Suppressor macrophage treated with lipopolysaccharide for 1 hour (primary cell): ENCODE measurements at places on chromosomes 1 and 21.

GRCh38 chr1:200338451-200338850 is 71.4 kb downstream of the ZNF281 start:
- no peak for DNase-seq

GRCh38 chr1:234515821-234516241 is 36.9 kb upstream of the TARBP1 start:
- peak; percentile 74 for DNase-seq

GRCh38 chr1:832136-832535 is 91.6 kb upstream of the SAMD11 start:
- no peak for DNase-seq

- DNase-seq: no peak
These were observed 18.0 kb downstream of the PFKL start for GRCh38 chr21:44317871-44318270.

DNA sequence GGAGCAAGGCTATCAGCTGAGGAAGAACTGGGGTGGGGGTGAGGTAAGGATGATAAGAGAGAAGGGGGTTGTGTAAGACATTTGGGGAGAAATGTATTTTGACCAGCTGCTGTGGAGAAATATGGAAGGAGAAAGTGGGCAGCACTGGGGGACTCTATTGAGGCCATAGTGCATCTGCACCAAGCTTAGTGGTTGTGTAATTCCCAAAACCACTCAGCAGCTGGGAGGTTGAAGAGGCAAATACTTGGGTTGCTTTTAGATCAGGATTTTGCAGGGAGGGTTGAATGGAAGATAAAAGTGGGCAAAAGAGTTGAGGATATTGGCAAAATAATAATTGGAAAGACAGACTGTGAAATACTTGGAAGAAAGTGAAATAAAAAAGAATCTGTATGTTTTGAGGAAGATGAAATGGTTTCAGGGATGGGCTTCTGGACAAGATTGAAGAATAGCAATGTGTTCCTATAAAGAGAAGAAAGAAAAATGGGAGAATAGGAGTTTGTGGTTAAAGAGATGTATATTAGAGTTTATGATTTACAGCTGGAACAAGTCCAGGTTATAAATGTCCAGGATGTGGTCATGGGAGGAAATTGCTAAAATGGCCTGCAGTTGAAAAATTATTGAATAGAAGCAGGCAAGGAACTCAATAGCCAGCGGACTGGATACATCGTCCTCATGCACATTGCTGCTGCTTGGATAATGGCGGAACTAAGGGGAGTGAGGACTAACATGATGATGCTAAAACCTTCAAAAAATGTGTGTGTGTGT is 162.7 kb downstream of the DNM3 start:
- no peak for DNase-seq

GRCh38 chr1:235152235-235152634 is 8.8 kb downstream of the RBM34 start:
- DNase-seq: no peak

- no peak for DNase-seq
These were observed 52.4 kb upstream of the USP1 start for GRCh38 chr1:62384276-62385005.

DNA sequence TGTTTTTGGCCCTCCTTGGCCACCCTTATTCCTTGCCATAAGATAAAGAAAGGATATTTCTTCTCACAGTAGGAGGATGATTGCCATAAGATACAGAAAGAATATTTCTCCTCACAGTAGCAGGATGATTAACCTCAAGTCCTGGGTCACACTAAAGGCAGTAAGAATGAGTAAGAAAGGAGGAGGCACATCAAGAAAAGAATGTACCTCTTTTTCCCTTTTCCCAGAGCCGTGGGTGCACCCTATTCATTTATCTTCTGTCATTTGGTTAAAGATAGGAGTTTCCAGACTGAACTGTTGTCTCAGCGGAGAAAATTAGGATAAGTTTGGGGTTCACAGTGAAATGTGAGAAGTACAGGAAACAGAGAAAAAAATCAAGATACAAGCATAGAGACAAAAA is 52.5 kb downstream of the LRRC8C start:
- no peak for DNase-seq

DNA sequence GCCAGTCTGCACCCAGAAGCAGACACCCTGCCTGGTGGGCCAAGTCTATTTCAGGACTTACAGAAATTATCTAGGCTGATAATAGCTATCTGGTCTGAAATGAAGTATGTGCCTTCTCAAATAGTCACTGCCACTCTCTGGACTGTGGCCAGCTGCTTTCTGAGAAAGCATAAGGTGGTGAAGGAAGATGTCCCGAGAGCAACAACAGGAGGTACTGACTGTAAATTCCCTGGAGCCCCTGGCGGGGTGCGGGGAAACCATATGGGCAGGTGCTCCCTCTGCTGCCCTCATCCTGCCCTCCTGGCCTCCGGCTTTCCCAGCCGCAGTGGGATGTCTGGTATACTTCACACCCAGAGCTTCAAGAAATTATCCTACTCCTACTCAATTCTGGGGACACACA is 86.8 kb downstream of the TGFBR3 start:
- no peak for DNase-seq

DNA sequence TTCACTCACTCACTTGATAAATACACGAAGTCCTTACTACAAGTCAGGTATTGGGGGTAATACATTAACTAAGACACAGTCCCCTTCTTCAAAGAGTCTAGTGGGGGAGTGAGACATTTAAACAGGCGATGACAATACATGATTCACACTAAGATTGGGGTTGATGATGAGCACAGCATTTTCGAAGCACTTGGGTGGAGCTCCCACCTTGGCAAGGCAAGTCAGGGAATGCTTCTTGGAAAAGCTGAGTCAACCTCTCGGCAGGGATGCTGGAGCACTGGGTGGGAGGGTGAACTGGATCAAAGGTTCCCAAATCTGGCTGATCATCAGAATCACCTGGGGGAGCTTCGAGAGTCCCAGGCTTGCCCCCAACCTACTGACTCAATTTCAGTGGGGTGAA is 57.9 kb upstream of the ENAH start:
- DNase-seq: no peak

- no peak for DNase-seq
These were observed 45.9 kb upstream of the KIF26B start for GRCh38 chr1:245108909-245109308.

GRCh38 chr1:66552829-66553228 is 18.9 kb downstream of the SGIP1 start:
- DNase-seq: no peak

DNA sequence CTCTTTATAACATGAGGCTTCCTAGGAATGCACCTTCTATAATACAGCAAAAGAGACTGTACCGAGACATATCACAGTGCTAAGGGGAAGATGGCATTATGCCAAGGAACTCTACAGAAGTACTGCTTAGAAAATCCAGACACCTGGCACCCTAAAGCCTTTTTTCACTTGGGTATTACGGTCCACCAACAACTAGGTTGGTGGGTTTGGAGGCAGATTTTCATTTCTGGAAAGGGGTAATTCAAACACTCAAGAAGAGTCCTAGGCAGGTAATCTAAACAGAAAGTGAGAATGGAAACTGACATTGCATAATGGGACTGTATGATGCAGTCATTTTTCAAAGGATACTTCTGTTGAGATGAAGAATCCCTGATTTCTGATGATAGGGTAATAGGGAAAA is 19.6 kb downstream of the SCMH1 start:
- DNase-seq: peak; percentile 22

DNA sequence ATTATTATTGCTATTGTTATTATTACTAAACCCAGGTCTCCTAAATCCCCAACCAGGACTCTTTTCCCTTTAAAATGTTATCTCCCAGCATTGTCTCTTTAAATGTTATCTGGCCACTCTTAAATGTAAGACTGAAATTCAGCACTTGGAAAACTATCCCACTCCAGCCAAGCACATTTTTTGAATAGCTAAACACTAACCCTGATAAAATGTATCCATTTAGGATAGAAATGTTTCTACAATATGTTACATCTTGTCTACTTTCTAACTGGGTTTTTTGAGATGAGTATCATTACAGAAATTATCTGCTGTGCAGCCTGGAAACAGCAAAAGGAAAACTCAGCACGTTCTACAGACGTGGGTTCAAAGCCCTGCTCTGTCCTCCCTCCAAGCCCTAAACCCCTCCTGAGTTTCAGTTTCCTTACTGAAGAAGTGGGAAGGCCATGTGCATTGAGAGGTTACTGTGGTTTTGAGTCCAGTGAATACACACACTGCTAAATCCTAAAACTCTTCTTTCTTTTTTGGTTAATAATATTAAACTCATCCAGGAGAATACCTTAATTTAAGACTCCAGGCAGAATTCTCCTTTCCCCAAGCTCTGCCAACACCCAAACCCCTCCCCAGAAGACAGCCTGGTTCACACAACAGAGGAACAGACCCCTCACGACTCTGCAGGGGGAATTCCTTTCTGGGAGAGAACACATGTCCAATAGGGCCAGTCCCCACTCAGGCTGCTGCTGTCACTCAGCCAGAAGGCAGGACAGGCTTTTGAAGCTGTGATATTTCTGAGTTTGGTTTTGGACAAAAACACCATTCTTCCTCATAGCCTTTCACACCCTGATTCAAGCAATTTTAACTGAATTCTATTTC is 41.9 kb downstream of the HIVEP3 start:
- peak; percentile 52 for DNase-seq

- peak; percentile 18 for DNase-seq
These were observed 35.2 kb upstream of the AK4 start for GRCh38 chr1:65112811-65113210.

- no peak for DNase-seq
These were observed 20.2 kb downstream of the NCMAP start for GRCh38 chr1:24575905-24576587.

GRCh38 chr1:112633628-112634027 is 14.0 kb downstream of the CAPZA1 start:
- no peak for DNase-seq

DNA sequence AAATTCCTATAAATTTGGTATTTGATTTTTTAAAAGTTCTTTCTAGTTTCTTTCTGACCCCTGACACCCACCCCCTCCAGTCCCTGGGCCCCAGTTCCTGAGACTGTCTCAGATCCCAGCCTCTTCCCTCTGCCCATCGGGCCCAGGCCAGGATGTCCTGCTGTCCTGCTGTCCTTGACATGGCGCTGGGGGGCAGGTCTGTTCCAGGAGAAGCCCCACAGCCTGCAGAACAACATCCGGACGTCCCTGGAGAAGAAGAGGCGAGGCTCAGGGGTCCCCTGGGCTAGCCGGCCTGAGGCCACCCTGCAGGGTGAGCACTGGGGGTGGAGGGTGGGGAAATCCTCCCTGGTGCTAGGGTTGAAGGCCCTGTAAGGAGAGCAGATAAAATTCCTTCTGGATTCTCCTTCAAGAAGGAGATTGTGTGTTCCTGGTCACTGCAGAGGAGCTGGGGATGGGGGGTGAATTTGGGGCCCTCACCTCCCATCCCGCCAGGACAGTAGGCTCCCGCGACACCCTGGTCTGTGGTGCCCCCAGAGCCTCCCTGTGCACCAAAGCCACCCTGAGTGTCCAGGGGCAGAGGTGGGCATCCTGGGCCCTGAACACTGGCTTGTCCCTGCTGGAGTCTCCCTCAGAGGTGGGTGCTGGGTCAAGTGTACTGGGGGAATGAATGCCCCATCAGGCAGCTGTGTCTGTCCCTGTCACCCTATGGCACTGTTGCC is 45.0 kb downstream of the DISP3 start:
- DNase-seq: no peak

DNA sequence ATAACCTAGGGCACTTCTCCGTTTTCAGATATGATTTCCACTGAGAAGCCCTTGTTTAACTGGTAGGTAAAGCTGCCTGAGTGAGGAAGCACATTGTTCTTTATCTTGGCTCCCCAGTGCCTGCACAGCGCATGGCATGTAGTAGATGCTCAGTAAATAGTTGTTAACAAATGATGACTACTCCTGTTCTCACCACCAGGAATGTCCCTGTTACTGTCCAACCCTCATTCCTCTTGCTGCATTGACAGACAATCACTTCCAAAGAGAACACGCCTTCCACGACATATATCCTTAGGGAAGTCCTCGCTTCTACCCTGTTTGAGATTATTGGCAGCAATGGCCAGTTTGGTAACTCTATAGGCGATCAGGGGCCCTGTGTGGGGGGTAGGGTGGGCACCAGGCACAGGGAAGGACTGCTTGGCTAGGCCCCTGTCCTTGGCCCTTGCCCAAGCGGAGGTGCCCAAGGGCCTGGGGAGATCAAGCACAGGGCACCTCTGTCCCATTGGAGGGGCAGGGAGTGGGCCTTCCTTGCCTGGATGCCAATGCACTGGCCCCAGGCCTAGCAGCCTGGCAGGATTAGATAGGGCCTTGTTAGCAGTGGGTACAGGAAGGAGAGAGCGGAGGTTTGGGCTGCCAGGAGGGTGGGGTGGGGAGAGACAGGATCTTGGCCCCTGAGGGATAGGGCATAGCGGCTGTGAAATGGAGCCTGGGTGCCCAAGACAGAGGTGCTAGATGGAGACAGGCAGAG is 10.2 kb downstream of the NES start:
- no peak for DNase-seq

- no peak for DNase-seq
These were observed 58.9 kb downstream of the PTPN14 start for GRCh38 chr1:214492401-214493075.

DNA sequence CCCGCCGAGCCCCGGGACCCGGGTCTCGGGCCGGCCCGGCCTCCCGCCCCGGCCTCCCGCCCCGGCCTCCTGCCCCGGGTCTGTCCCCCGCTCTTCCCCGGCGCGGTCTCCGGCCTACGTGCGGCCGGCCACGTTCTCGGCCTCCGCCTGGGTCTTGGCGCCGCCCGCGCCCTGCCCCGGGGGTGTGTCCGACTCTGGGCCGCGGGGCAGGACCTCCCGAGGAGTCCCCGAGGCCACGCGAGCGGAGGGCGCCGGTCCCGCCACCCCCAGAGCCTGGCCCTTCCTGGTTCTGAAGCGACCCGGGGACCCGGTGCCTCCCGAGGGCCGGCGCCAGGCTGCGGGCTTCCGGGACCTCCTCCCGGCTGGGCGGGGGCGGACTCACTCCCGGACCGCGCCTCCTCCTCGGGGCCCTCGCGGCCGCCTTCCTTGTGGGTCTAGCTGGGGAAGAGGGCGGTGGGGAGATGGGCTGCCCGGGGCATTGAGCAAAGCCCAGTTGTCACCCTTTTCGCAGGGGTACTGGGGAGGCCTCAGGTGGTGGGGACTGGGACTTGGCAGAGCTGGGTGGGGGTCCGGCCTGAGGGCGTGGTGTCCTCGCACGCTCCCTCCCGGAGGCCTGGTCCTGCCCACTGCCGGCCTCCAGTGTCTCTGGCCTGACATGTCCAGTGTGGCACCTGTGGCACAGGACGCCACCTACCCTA is 558 bp downstream of the PFKL start:
- peak; percentile 83 for DNase-seq

DNA sequence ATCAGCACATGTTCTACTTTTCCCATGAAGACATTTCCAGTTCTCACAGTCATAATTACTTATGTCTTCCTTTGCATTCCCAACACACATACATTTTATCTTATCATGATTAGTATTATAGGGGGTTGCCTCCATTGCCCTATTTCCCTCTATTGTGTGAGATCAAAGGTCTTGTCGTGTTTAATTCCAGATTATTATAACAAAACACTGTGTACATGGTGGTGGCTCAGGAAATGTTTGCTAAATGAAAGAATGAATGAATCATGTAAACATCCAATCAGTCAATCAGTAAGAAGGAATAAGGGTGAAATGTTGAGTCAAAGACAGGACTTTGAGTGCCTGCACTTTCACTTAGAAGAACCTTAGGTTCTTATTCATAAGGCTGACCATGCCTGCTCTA is 376.0 kb downstream of the SMYD3 start:
- DNase-seq: no peak
